Right atrium auricular region (tissue), 2 donors: ENCODE measurements at places on chromosomes 3 and 15.

DNA sequence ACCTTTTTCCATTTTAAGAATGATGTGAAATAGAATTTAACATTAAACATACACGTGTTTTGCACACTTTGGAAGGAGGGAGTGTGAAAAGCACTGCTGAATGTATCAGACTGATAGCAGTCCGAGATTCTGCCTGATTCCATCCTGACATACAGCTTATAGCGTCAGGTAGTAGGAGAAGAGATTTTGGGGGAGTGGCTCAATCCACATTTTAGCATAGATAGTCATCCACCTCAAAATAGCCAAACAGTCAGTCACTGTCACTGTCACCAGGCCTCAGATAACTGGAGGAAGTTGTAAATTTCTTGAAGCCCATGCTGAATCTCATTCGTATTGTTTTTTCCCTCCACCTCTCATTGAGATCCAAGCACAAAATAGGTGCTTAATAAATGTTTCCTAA is 35.4 kb upstream of the ARHGEF26 start:
- DNase-seq = no peak

DNA sequence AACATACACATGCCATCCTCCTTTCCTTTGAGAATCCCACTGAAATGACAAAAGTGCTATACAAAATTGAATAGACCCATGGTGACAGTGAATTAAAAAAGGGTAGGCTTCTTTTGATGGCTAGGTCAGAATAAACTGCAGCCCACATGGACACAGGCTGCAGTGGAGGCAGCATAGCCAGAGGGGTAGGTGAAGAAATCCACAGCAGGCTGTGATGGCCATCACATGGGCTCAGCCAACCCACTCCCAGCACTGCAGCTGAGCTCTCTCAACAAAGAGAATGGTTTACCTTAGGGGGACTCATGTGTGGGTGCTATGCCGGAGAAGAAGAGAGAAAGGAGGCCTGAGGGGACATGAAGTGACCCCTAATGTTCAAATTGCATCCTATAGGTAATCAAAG is 331.1 kb downstream of the CHST2 start:
- DNase-seq = no peak

GRCh38 chr3:8253201-8253600 is 248.4 kb upstream of the LMCD1 start:
- no peak for DNase-seq

DNA sequence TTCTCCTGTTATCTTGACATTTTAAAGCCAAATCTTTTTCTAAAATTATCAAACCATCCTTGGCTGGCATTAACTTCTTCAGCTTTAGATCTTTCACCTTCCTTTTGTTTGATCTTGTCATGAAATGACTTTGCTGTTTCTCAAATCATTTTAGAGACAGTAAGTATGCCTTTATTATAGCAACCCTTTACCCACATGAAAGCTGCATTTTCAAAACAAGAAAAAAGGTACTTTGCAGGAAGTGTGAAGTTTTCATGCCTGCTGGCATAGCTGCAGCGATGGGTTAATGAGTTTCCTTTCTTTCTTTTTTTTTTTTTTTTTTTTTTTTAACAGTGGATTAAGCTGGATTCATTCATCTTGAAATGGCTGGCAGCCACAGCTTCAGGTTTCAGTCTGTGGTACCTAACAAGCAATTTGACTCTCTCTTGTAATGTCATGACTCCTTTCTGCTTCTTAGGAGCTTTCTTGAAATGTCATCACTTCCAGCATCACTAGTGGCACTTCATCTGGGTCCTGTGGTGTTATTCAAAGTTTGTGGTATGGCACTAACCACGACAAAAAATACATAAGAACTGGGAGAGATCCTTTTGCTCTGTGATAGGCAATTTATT is 18.8 kb downstream of the SLC25A26 start:
- DNase-seq = no peak

DNA sequence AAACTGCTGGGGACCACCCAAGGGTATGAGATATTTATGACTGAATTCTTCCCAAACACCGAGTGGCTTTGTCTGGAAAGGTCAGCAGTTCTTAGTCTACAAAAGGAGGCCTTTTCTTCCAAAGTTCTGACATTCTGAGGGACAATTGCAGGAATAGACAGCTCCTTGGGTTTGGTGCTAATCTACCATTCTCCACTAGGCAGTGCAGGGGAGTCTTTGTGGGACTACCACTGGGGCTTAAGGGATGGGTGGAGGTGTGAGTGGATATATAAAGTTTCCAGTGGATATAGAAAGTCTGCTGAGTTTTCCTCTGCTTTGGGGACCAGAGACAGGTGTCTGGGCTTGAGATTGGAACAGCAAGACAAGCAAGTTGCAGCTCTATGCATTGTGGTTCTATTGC is 62.7 kb downstream of the EXOG start:
- DNase-seq = no peak

DNA sequence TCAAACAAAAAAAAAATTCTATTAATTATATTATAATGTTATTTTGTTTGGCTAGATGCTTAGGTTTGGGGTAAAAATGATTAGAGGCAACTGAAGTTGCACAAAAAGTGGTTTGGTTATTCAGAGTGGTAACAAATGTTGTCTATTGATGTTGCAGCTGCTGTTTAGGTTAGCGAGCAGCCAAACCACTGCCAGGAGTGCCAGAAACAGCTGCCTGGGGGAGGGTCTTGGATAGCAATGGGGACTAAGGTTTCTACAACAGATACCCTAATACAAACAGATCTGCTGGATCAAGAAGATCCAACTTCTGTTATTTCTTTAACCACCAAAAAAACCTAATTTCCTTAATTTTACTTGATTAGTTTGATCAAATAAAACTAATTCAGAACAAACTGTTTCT is 26.6 kb downstream of the BTLA start:
- DNase-seq = no peak
